ENCODE measurements at places on chromosomes 3 and 15. TPM values are rescaled to one million over a fixed set of nuclear protein-coding genes. Genes with fewer than 3 reads are reported as not detected.

DNA sequence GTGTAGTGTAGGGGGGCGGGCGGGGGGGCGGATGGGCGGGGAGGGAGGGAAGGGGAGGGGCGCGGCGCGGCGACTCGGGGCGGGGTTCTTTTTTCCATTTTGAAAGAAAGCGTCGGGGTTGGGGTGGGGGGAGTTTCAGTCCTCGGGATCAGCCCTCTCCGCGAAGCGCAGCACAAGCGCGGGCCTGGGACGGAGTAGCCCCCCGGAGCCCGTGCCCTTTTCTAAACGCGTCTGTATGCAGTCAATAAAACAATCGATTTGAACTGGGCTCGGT lies 6.1 kb downstream of the ISLR2 start:
- peak; percentile 80 for DNase-seq

DNA sequence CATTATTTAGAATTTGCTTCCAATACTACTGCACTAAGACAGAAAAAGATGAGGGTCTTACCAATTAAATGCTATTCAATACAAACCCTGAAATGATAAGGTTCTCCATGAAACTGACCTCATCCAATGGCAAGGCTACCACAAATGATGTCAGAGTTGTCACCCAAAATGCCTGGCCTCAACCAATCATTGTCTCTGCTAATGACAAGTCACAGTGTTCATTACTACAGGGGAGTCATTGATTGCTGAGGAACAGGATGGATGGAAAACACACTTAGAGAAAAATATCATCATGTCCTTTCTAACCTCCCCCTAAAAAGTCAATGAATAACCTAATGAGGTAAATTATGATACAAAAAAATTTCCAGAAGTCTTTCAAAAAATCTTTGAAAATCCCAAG lies 91.0 kb downstream of the FOXP1 start:
- DNase-seq: no peak

Gene INSYN1
- total RNA-seq: 109 TPM

Gene GOLGB1
- total RNA-seq: 52.8 TPM

DNA sequence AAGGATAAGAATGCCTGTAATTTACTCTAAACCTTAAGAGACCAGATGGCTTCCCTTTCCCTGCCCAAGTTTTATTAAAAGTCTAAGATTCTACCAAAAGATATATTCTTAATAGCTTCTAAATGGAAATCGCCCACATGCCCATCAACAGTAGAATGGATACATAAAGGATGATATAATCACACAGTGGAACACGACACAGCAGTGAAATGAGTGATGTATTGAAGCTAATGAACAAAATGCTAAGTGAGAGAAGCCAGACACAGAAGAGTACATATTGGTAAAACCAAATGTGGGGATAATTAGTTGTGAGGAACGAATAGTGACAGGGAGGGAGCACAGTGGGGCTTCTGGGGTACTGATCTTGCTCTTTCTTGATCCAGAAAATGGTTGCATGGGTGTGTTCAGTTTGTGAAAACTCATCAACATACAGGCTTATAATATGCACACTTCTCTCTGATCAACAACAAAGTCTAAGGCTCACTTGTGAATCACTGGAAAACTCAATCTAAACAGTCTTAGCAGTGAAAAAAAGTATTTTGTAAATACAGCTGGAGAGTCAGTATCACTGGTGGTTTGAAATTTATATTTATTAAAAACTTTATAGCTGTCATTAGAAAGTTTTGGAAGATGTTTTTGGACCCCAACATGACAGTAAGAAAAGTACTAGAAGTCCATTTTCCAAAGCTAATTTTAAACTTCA lies 170.7 kb upstream of the FAM3D start:
- DNase-seq: no peak
